ENCODE measurements at places on chromosomes 16 and 17.

DNA sequence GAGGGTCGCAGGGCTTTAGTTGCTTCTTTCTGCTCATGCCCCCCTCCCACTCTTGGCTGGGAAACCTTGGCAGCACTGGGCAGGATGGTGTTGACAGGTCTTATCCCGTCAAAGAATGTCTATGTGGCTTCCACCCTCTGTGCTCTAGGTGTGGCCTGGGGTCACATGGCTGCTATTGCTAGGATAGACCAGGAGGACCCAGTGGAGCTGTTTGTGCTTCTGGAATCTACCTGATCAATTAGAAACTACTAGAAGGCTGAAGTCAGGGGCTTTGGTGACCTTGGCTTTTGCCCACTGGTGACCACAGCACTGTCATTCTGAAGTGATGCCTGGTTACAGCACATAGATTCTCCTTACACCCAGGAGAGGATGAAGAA lies 105.8 kb downstream of the CMIP start:
- DNase-seq = no peak

- DNase-seq = no peak
These were observed 7.5 kb downstream of the UBE2Z start for GRCh38 chr17:48915459-48916282.

GRCh38 chr16:49021136-49021535 lies 260.5 kb downstream of the CBLN1 start:
- no peak for DNase-seq

- no peak for DNase-seq
These were observed 392 bp upstream of the HID1 start for GRCh38 chr17:74972973-74973328.

- DNase-seq = no peak
These were observed 25.3 kb downstream of the CDH13 start for GRCh38 chr16:82651921-82652601.

- DNase-seq = no peak
These were observed 9.9 kb downstream of the ACSM3 start for GRCh38 chr16:20773679-20774078.

- DNase-seq = no peak
These were observed 9.7 kb downstream of the RMI2 start for GRCh38 chr16:11354733-11355574.

- DNase-seq = no peak
These were observed 188.1 kb upstream of the CCL2 start for GRCh38 chr17:34067011-34067410.

GRCh38 chr16:49150341-49150740 lies 131.3 kb downstream of the CBLN1 start:
- no peak for DNase-seq

GRCh38 chr17:39753514-39754160 lies 15.9 kb downstream of the GRB7 start:
- DNase-seq = no peak

- DNase-seq = no peak
These were observed 97.0 kb upstream of the TOB1 start for GRCh38 chr17:50963139-50963538.

- peak; percentile 86 for DNase-seq
These were observed at the start of the genes GLOD4 and MRM3 for GRCh38 chr17:781805-782731. TSS of gene GLOD4 (minus strand) at chr17:782280. CDS start at chr17:782255, 25 bp downstream. TSS of gene MRM3 (plus strand) at chr17:782353. CDS start at chr17:782379, 26 bp downstream.

DNA sequence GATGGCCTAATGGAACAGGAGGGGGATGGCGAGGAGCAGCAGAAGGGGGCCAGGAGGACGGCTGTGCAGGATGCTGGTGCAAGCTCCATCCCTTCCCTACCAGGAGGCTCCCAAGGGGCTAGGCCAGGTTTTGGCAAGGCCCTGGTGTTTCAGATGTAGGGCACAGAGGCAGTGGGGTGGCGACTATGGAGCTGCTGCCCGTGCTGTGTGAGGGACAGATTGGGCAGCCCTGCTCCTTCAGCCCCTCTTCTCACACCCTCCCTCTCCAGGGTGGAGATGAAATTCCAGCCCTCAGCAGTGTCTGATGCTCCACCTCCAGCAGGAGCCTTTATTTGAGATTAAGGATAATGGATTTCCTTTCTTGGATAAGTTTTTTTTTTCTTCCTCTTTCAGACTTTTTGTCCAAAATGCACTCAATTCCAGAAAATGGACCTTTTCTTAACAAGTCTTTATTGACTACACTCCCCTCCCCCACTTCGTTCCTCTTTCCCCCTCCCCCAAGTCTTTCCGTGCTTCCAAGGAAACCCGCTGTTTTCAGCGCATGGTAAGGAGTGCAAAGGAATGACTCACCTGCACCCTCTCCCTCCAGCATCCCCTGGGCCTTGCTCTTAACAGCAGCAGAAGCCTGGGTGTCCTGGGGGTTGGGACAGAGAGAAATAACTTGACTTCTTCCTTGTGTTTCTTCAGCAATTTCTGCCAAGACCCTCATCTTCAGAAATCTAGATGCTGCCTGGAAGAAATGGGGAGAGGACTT lies 95.2 kb downstream of the CCDC182 start:
- DNase-seq = no peak

GRCh38 chr17:50890675-50891516 lies 24.7 kb upstream of the TOB1 start:
- no peak for DNase-seq

DNA sequence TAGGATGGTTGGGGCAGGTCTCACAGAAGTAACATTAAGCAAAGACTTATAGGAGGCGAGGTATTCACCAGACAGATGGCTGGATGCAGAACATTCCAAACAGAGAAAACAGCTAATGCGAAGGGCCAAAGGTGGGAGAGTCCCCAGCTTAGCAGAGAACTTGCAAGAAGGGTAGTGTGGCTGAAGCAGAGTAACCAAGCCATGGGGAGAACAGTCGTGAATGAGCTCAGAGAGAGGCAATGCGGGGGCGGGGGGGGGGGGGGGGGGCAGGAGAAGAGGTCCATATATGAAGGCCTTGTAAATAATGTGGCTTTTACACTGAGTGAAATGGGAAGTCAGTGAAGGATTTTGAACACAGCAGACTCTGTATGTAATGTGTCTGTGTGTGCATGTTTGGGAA lies 81.3 kb downstream of the SMG6 start:
- DNase-seq = peak; percentile 54

DNA sequence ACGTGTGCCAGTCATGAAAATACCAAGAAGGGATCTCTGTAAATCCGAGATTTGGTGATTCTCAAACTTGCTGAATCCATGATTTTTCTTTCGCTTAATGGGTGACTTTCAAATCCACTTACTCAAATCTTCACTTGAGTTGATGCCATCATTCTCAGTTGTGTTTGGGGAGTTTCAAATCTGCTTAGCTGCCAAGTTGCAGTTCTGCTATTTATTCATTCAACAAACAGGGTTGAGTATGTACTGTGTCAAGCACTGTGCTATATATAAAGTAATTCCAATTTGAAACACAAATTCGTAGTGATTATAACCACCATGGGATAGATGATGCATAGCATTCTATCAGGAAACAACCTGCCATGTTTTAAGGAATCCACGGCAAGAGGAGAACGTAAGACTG lies 394.3 kb downstream of the CDH13 start:
- no peak for DNase-seq

GRCh38 chr16:10599626-10600025 lies 19.2 kb upstream of the EMP2 start:
- DNase-seq = no peak

DNA sequence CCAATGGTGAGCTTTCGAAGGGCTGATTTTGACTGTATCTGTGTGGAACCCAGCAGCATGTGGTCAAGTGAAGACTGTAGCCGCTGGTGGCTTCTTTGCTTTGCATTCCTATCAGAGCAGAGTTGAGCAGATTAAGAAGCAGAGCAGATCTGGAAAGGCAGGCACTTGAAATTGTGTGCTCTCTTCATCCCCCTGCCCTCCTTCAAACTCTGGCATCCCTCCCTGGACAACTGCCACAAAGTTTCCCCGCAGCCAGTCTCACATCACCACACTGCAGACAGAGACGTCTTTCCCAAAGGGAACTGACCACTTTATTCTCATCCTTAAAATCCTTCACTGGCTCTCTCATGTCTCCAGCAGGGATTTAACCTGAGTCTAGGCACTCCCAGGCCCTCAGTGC lies 237.1 kb upstream of the DYNLRB2 start:
- DNase-seq = no peak

DNA sequence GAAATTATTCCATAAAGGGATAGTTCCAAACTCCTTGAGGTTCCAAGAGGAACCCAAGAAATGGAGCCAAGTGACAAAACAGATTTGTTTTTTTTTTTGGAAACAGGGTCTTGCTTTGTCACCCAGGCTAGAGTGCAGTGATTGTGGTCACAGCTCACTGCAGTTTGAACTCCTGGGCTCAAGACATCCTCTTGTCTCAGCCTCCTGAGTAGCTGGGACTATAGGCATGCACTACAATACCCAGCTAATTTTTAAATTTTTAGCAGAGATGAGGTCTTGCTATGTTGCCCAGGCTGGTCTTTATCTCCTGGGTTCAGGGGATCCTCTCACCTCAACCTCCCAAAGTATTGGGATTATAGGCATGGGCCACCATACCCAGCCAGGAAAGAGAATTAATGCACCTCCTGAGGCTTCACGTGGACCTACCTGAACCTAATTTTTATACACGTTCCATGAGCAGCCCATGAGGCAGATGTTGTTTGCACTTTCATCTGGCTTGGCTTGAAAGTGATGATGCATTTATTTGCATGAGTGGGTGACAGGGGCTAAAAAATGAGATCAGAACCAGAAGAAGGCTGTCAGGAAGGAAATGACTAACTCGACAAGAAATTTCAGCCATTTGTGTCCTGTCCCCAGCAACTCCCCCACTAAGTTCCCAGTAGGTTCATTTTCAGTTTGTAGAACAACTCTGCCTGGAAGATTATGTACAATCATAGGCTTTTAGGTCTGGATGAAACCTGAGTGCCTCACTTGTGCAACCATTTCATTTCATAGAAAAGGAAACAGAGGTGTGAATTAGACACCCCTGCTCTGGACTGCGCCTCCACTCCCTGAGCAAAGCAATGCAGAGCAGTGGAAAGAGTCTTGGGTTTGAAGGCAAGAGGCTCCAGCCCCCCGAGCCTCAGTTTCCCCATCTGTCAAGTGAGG lies 10.3 kb upstream of the IRF8 start:
- DNase-seq = no peak

GRCh38 chr17:75133001-75133400 lies 1.5 kb upstream of the NT5C start:
- DNase-seq = no peak

Measured in ascending aorta (tissue), 2 donors.